ENCODE measurements at places on chromosomes 4 and X.

- no peak for DNase-seq
Measured at GRCh38 chr4:57078685-57079521, 31.3 kb downstream of the IGFBP7 start.

DNA sequence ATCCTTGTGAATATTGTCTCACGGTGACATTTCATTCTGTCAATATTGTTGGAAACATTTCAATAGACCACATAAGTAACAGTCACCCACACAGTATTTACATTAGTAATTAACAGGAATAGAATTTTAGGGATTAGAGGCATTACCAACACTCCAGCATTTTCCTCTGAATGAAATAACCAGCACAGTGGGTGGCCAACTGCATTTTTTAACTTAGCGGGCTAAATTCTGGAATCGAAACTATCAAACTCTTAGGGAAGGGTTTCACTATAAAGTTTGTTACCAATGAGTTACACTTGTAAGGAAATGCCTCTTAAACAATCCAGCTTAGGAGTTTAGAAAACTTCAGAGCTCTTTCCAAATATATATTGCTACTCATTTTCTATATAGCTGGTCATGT lies 403.0 kb downstream of the ADGRL3 start:
- no peak for DNase-seq

DNA sequence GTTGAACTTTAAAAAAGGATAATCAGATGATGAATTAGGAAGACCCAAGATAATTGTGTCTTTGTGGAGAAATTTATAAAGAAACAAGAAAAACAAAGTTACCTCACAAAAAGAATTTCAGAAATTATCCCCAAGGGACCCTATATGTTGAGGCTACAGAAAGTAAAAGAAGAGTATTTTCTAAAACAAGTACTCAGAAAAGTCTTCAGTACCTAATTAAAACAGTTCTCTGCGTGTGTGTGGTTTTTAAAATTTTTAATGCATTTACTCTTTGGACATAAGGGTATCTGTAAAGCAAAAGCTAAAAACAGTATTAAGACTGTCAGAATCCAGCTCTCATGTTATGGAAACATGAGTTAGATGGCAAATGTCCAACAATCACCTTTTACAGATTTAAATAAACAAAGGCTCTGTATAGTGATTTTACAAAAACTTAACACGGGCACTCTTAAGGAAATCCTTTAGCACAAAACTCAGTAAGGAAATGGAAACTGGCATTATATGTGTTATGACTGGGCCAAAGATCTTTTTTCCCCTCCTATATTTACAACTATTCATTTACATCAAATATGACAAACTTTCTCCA lies 187.5 kb downstream of the NSUN7 start:
- no peak for DNase-seq

GRCh38 chrX:132433001-132433400 lies 55.8 kb downstream of the MBNL3 start:
- DNase-seq: no peak

DNA sequence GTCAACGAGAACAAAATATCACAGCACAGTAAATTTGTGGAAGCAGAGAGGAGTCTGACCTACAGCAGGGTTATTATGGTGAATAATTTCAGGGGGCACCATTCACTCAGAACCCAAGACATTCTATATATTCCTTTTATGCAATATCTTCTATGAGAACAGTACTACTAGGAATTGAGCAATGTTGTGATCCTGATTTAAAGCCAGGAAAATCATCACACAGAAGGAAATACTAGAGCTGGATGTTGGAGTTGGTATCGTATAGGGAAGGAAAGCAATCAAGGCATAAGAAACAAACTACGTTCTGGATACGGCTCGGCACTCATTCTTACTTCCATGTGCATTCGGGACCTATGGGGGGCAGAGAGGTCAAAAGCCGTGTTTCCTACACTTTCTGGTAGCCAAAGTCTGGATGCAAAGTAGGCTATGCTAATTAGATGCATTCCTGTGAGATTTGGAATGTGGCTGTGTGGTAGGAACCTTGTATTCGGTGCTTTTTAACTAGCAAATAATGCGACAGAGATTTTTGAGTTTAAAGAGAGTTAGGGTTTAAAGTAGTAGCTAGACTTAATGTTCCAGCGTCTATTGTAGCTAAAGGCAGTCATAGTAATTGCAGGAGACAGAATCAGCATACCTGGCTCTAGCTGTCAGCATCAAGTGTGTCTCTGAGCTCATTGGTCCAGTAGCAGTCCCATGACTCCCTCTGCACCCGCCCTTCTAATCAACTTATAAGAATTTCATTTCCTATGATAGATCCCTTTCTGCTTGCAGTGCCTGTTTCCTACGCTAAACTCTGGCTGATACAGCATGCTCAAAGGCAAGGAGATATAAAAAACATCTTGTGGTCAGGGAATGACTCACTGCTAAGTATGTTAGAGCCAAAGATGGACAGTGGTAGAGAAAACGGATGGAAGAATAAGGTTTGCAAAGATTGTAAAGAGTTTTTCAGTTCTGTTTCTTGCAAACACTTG lies 43.3 kb upstream of the PDGFC start:
- no peak for DNase-seq

DNA sequence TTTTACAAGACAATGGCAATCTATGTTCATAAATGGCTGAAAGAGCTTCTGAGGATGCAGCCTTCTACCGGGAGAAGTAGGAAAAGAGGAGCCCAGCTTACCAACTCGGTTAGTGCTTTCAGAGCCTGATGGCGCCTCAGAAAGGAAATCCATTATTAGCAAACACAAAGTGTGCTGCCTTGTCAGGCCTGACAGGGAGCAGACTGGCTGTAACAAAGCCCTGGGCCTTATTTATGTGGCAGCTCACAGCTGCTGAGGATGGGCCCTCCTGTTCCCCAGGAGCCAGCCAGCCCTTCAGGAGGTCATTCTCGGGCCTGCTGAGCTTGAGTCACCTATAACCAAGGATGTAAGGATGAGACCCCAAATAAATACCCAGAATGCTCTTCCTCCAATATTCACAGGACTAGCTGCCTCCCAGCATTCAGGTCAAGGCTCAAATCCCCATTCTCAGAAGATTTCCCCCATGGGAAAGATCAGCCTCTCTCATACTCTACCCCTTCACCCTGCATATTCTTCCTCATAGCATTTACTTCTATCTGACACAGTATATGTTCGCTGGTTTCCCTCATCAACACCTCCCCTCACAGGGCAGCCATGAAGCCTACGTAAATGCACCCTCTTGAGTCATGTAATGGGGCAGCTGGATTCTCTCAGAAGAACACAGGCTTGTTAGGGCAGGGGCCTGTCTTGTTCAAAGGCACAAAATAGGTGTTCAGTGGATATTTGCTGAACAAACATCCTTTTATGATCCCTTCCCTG lies 227.0 kb upstream of the RASGEF1B start:
- DNase-seq: no peak

DNA sequence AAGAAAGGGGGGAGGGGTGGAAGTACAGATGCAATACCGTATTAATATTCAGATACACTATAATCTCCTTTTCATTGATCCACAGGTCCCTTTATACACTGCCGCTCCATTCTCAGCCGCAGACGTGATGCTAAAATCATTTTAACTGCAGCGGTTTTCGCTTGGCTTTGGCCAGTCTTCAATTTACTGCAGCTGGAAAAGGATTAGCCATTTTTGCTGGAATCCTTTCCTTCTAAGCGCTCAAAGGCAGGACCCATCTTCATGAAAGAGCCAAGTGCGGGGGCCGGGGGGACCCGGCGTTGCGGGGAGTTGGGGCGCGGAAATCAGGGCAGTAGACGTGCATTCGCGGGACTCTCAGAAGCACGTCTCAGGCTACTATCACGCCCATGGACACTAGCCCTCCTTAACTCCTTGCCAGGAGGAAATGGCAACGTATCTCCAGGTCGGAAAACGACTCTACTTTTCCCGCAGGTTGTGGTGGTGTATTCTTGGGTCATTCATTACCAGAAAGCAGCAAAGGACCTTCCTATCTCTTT lies 1.7 kb upstream of the PCDH10 start:
- no peak for DNase-seq

- DNase-seq: no peak
Measured at GRCh38 chr4:149279776-149280175, 535.9 kb downstream of the IQCM start.

- DNase-seq: no peak
Measured at GRCh38 chr4:65789805-65790204, 119.5 kb upstream of the EPHA5 start.

DNA sequence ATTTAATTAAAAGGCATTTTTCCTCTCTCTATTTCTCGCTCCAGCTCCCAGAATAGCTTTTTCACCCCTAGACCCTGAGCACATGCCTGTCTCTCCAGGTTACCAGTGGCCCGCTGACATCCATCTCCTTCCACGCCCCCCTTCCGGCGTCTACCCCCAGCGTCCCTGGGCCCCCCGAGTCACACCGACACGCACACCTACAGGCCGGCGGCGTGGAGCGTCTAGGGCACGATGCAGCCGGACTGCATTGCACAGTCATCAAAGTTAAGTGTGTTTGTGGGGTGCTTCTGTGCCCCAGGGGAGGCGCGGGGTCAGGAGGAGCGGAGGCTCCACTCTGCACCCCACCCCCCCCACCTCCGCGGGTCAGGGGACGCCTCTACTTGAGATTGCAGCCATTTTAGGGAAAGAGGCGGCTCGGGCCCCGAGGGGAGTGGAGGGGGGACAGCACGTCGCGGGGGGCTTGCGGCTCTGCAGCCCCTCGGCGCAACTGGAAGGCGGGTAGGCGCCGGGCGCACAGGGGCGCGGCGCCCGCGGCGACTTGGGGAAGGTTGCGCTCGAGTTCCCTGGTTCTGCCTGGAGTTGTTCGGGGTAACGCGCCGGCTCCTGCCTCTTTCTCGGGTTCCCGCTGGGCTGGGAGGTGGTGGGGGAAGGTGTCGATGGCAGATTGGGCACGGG lies 112.7 kb downstream of the DHX15 start:
- DNase-seq: no peak

GRCh38 chr4:81369886-81370285 lies 101.8 kb downstream of the RASGEF1B start:
- DNase-seq: no peak

GRCh38 chrX:104370089-104370488 lies 115.4 kb upstream of the ESX1 start:
- DNase-seq: no peak

GRCh38 chr4:84708406-84709135 lies 125.6 kb downstream of the CDS1 start:
- no peak for DNase-seq

GRCh38 chrX:141467442-141467841 lies 117.1 kb downstream of the SPANXA1 start:
- no peak for DNase-seq

DNA sequence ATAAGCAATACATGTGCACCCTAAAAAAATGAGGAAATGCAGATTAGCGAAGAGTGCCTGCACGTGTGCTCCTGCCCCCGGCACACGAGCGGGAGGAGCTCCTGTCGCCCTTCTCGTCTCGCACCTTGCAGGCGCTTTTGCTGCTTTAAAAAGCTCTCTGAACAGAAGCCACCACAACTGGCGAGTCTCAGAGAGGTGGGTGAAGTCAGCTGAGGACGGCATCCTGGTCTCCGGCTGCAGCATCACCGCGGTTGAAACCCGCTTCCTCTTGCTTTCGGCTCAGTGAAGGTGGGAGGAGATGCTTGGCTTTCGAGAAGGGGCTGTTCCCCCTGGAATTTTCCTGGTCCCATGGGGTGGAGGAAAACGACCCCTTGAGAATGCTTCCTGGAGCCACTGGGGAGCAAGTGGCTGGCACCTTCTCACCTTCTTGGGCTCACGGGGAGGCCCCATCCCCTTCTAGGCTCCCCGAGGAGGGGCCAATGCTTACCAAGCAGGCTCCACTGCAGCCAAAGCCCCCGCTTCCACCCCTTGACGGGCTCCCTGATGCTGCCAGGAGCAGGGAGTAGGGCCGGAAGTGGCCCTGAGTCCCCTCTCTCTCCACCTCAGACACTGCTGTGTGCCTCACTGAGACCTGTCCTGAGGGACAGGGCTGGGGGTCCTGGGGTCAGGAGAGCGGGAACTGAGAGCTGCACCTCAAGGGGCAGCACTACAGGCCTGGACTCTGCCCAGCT lies 29.2 kb upstream of the MXD4 start:
- no peak for DNase-seq

GRCh38 chrX:13652850-13653693 lies at the start of gene TCEANC:
TSS of gene TCEANC (plus strand) at chrX:13653141. CDS start at chrX:13662509, 9,368 bp downstream.
- DNase-seq: peak; percentile 96

GRCh38 chrX:119069128-119069527 lies 3.7 kb upstream of the CT47C1 start:
- no peak for DNase-seq

DNA sequence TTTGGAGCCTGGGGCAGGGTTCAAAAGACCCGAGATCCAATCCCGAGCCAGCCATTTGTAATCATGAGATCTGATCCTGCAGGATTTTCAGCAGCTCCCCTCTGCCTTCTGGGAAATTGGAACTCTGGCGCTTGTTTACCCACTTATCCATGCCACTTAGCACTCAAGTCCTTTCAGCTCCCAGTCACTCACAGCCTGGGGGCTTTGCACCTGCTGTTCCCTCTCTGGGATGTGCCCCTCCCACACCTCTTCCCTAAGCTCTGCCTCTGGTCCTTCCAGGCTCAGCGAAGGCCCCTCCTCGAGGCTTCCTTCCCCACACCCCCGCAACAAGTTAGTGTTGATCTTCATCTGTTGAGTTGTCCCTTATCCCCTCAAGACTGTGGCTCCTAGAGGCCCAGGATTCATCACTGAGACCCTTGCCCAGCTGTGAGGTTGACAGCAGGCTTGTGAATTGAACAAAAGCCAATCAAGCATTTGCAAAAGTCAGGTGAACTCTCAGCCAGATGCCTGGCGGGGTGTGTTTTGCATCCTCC lies 99.1 kb upstream of the AFAP1 start:
- no peak for DNase-seq

DNA sequence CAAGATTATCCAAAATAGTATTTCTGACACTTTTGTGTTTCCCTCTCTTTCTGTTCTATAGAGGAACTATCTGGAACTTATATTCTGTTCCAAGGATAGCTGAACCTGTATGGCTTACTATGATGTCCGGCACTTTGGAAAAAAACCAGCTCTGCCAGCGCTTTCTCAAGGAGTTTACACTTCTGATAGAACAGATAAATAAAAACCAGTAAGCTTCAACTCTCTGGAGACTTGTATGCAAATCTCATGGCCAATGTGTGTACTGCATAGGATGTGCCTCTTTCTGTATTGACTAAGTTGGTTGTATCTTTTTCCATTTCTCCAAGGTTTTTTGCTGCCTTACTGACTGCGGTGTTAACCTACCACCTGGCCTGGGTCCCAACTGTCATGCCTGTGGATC lies 92.5 kb downstream of the FNIP2 start:
- DNase-seq: no peak

- no peak for DNase-seq
Measured at GRCh38 chr4:8214136-8214535, 15.0 kb downstream of the SH3TC1 start.
